ENCODE measurements at places on chromosomes 13 and 19.

DNA sequence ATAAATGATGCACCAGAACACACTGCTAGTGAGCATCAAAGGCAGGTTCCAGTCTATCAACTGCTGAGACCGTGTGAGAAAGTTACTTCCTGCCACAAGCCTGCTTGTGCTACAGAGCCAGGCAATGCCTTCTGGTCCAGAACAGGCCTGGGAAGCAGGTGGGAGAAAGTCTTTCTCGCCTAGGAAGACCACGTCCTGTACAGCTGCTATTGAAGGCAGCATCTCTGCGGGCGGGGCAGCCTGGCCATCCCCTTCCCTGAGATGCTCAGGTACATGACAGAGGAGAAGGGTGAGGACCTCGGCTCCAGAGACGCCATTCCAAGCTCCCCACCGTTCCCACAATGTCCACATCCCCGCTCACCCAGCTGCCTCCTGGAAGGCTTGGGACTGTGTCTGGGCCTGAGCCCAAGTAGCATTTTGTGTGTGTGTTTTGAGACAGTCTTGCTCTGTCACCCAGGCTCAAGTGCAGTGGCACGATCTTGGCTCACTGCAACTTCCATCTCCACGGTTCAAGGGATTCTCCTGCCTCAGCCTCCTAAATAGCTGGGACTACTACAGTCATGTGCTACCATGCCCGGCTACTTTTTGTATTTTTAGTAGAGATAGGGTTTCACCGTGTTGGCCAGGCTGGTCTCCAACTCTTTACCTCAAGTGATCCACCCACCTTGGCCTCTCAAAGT lies 3.4 kb downstream of the RFX1 start:
- DNase-seq, result no peak

DNA sequence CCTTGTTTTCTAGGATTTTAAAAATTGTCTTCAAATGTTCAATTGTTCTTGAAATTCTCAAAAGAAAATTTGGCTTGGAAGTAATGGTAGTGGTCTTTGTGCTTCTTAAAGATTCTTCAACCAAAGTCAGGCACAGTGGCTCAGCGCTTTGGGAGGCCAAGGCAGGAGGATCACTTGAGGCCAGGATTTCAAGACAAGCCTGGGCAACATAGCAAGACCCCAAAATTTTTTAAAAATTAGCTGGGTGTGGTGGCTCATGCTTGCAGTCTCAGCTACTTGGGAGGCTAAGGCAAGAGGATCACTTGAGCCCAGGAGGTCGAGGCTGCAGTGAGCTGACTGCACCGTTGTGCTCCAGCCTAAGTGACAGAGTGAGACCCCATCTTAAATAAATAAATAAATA lies 153.5 kb upstream of the ZNF507 start:
- DNase-seq, result no peak

DNA sequence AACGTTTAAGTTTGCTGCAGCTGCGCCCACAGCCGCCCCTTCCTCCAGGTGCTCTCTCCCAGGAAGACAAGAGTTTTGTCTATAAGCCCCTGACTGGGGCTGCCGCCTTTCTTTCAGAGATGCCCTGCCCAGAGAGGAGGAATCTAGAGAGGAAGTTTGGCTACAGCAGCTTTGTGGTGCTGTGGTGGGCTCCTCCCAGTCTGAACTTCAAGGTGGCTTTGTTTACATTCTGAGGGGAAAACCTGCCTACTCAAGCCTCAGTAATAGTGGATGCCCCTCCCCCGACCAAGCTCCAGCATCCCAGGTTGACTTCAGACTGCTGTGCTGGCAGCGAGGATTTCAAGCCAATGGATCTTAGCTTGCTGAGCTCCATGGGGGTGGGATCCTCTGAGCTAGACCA lies 6.4 kb upstream of the ERICH6B start:
- DNase-seq, result no peak

- no peak for DNase-seq
Measured at GRCh38 chr19:4506449-4507149, 11.7 kb downstream of the PLIN4 start.

DNA sequence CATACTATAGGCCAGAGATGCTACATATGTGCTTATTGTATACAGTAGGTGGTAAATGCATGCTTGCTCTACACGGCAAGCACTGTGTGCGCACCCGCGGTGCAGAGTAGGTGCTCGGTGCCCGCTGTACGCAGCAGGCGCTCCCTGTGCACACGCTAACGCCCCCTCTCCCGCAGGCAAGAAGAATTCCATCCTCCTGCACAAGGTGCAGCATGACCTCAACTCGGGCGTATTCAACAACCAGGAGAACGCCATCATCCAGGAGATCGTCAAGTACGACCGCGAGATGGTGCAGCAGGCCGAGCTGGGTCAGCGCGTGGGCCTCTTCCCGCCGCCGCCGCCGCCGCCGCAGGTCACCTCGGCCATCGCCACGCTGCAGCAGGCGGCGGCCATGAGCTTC lies 17.7 kb downstream of the POLRMT start:
- DNase-seq, result no peak

- no peak for DNase-seq
Measured at GRCh38 chr13:112774448-112774792, 84.6 kb downstream of the ATP11A start.

Measured in endothelial cell (in vitro differentiated cells).